ENCODE measurements at places on chromosomes 3 and 15.

- DNase-seq = no peak
Measured at GRCh38 chr15:83243634-83244033, 36.0 kb upstream of the HDGFL3 start.

DNA sequence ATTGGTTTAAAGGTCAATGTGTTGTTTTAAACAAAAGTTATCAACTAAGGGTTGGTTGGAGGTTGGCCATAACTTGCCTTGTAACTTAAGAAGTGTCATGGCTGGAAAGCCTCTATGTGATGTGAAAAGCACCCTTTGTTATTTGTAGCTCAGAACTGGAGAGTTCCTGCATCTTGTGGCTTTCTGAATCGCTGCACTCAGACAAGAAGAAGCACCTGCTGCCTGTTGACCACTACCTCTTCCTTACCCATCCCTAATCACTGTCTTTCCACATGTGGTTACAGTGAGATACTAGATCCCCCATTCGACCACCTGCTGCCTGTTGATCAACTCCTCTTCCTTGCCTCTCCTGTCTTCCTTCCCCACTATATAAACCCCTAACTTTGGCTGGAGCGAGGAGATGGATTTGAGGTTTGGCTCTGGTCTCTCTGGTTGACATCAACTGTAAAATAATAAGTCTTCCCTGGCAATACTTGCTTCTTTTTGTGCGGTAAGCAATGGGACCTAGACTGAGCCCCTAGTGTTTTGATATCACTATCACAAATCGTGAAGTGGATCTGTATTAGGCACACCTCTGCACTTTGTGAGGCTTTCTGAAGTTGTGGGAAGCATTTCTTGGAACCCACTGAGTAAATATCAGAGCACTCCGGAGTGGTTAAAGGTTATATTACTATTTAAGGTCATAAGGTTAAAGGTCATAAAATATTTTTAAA lies 13.8 kb downstream of the RPL39L start:
- DNase-seq = no peak

GRCh38 chr15:77026501-77027110 lies 31.7 kb downstream of the PSTPIP1 start:
- DNase-seq = no peak

- DNase-seq = no peak
Measured at GRCh38 chr3:65251375-65251774, 563.6 kb upstream of the ADAMTS9 start.

DNA sequence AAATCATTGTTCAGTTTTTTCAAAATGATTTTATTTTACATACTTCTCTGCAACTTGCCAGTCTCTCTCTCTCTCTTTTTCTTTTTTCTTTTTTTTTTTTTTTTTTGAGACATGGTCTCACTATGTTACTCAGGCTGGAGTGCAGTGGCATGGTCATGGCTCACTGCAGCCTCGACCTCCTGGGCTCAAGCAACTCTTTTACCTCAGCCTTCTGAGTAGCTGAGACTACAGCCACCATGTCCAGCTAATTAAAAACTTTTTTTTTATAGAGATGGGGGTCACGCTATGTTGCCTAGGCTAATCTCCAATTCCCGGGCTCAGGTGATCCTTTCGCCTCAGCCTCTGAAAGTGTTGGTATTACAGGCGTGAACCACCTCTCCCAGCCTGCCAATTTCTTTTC lies 12.1 kb upstream of the ARID3B start:
- DNase-seq = no peak

DNA sequence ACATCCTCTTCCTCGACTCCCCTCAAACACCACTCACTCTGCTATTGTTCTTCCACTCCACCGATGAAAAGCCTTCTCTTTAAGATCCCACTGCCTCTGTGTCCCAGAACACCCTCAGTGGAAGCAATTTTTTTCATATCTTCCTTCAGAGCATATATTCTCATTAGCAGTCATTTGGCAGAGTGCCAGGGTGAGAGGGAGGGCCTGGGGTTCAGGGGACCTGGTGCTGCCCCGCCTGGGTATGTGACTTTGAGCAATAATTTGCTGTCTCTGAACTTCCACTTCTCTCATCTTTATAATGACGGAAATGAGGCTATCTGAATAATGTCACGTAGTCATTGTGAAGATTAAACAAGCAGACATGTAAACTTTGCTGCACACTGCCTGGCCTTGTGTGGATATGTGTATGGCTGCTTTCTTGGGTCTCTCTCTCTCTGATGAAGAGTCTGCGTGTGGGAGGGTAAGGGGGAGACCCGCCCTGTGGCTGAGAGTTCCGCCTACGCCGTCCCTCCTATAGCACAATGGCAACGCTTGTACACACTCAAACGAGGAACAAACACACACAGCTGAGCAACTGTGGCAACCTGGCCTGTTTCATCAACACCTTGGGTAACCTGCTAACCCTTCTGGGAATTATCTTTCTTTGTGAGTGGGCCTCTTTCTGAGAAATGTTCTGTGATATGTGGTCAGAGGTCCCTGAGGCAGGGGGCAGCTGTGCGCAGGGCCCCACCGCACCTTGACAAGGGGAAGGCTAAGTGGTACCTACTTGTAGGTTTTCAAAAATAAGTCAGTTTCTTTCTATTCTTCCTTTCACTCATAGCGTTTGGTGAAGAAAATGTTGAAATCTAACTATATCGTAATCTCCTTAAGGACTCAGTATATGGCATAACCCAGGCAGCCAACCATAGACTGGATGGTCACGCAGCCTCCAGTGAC lies 369.8 kb downstream of the SV2B start:
- DNase-seq = peak; percentile 22

GRCh38 chr15:52150043-52150825 lies 37.7 kb upstream of the BCL2L10 start:
- no peak for DNase-seq

GRCh38 chr15:23670970-23671369 lies 16.1 kb downstream of the NDN start:
- DNase-seq = no peak

DNA sequence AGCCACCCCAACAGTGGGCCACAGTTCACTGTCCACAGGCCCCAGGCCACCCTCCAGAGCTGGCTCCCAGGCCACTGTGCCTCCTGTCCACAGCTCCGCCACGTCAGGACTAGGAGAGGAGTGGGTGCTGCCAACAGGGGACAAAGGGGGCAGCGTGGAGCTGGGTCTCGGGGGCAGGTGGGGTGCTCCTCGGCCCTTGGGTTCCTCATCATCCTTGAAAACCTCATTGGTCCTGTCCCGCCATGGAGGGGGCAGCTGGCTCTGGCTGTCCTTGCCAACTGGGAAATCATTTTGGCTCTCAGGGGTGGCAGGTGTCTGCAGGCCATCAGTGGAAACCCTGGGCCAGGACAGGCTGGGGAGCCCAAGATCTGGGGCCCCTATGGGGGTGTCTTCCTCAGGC lies 45.2 kb downstream of the ADAMTS7 start:
- no peak for DNase-seq

GRCh38 chr3:39531665-39532064 lies 64.2 kb downstream of the MOBP start:
- no peak for DNase-seq

GRCh38 chr3:59751606-59752005 lies 701.8 kb upstream of the CFAP20DC start:
- no peak for DNase-seq

GRCh38 chr3:104368760-104369159 lies 997.9 kb upstream of the ALCAM start:
- DNase-seq = no peak

- DNase-seq = peak; percentile 67
Measured at GRCh38 chr3:125055913-125056745, at the start of gene HEG1. Gene HEG1, minus strand, starts transcription at chr3:125055997. Its CDS starts 107 bp downstream, at chr3:125055890.

GRCh38 chr15:32994810-32995424 lies 199.6 kb downstream of the FMN1 start:
- no peak for DNase-seq

DNA sequence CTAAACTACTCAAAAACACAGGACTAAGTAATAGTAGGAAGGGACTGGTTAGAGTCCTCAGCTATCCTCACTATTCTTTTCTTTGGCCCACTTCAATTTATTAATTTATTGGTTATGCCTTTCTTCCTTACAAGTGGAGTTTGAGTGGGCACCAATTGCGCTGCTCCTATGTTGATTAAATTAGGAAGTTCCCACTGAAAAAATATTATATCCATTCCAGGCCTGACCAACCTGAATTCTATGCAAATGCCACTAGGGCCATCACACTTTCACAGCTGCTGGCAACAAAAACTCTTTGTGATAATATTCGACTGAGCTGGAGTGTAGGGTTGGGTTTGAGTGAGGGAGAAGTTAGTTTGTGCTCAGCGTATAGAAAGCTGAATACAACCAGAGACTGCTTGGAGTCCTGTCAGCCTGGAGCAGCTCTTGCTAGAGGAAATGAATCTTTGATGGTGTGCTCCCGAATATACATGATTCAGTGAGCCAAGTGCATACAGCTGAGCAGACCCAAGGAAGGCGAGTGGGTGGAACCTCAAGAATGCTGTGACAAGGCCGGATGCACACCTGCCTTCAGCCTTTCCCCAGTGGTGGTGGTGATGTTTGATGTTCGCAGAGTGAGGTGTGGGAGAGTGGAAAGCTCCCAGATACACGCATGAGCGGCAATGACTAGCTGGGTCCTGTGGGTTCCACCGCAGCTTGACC lies 1.5 kb downstream of the ARHGEF3 start:
- peak; percentile 62 for DNase-seq

- DNase-seq = no peak
Measured at GRCh38 chr3:37443363-37444035, 269.1 kb upstream of the LRRFIP2 start.

DNA sequence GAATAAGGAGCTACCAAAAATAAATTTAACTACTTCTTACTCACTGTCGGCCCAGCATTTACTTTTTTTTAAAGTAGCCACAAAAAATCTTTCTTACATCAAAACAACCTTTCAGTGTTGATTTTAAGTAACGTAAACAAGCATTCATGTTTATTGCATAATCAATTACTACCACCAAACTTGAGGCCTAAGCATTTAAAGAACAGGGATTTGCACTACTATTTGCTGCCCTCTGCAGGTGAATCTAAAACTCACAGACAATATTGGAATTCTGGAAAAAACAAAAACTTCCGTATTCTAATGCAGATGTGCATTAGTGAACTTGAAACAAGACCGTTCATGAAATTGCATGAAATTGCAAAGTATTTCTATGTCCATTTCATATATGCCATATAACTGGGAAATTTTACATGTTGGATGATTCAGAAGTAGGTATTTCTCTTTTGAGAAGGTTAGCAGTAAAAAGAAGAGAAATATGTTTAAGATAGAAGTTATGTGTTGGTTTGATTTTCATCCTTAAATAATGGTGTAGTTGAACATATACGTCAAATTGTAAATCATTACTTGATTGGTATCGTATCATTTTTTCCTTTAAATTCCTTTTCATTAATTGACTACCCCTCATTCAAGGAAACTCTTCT lies 55.6 kb downstream of the CGGBP1 start:
- no peak for DNase-seq

- DNase-seq = no peak
Measured at GRCh38 chr3:131973731-131974130, 61.1 kb downstream of the CPNE4 start.

DNA sequence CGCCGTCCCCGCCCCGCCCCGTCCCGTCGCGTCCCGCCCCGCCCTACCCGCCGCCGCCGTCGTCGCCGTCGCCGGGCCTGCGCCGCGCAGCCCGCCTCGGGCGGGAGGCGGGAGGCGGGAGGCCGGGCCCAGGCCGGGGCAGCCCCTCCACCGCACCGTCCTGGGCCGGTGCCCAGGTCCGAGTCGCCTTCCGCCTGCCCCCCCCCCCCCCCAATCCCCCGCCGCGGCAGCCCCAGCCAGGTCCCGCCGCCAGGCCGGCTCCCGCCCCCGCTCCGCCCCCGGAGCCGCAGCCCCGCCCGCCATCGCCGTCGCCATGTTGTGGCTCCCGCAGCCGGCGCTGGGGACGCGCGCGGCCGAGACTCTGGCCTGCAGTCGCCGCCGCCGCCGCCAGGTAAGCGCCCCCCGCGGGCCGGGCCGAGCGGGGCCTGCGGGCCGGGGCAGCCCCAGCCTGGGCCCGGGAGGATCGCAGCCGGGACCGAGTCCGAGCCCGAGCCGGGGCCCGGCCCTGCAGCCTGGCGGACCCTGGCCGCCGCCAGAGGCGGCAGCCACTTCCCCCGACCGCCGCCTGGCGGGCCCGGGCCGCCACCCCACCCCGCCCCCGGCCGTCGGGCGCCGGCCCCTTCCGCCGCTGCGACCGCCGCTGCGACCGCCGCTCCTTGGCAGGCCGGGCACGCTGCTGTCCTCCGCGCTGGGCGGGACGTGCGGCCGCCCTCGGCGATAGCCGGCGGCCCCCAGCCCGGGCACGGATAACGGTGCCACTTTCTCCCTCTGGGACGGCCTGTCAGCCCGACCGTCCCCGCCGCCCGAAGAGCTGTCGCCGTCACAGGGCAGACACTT lies at the start of gene ZNF592:
Gene ZNF592 (plus strand): TSS at position 319 of the 837 bp plus-strand sequence. CDS start 34,084 bp downstream, outside the sequence.
- DNase-seq = peak; percentile 75

DNA sequence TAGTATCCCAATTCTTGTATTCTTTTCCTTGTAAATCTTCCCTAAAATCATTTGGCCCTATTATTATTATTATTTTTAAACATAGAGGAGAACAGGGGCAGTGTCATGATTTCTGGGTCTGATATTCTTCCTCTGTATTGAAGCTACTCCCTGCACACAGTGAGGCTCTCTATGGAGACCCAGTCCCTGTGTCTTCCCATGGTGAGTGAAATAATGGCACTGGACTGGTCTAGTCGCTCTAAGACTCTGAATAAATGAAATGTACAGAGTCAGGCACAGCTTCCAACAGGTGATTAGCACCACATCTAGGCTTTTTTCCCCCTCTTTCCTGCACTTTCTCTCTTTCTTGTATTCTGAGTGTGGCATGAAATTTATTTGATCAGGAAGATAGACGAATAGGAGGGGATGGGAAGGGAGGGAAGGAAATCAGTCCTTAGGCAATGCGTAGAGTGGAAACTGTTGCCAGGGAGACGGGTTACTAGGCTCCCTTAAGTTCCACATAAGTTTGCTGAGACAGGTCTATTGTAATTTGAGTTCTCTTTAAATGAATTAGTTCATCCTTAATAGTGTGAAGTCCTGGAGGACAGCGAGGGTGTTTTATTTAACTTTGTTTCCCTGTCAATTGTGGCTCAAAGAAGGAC lies 49.0 kb upstream of the NDN start:
- DNase-seq = no peak

GRCh38 chr15:89486726-89487050 lies 9.7 kb downstream of the RHCG start:
- no peak for DNase-seq

- no peak for DNase-seq
Measured at GRCh38 chr15:101351736-101352135, 56.7 kb upstream of the SNRPA1 start.

DNA sequence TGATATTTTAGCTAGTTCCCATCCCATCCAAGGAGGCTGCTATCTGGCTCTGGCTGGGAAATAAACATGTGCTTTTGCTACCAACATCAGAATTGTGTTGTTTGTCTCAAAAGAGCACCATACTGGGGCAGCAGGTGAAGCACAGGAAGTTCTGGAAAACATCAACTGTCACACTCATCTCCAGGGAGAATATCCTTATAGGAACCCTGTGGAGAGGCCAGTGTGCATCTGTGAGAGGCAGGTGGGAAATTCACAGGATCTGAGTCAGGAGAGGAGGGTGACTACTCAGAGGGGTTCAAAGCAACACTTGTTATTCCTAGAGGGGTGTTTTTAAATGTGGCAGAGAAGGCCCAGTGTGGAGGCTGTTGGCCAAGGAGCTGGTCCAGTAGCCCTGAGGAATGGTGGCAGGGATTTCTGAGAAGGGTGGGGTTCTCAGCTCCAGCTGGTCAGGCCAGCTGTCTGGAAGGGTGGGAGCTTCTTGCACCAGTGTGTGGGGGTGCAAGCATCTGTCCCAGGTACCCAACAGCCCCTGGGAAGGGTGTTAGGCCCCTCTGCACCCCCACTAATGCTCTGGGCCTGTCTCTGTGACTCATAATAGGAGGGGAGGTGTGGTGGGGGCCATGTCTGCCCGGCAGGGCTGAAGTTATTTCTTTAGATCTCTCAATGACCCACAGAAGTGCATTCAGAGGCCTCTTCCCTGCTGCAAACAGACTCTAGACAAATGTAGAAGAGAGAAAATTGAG lies 28.7 kb downstream of the RPSA start:
- DNase-seq = no peak
